ENCODE measurements at places on chromosomes 7 and 10.
A peak's percentile ranks its signal among the peaks of the same experiment; 100 is the strongest.

GRCh38 chr7:50869108-50869725 is 86.5 kb upstream of the GRB10 start:
- DNase-seq = no peak

DNA sequence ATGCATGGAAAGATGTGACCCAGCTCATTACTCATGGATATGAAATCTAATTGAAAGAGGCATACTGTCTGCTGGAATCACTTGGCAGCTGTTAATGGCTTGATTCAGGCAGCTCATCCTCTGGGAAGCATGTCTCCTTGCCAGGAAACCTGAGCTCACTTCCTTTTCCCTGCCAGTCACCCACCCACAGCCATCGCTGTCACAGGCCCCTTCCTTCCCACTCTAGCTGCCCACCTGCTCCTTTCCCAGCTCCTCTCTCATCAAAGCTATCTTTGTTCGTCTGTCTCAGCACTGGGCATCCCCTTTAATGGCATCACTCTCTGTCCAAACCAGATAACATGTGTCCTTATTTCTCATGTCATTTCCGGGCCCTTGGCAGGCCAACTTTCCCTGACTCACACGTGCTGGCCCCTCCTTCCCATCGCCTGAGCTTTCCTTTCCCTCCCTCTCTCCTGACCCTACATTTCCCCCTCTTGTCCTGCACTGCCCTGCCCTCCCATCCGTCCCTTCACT is 721.9 kb downstream of the TNS3 start:
- no peak for DNase-seq

- no peak for DNase-seq
These were observed 50.5 kb downstream of the CPVL start for GRCh38 chr7:29095631-29096445.

DNA sequence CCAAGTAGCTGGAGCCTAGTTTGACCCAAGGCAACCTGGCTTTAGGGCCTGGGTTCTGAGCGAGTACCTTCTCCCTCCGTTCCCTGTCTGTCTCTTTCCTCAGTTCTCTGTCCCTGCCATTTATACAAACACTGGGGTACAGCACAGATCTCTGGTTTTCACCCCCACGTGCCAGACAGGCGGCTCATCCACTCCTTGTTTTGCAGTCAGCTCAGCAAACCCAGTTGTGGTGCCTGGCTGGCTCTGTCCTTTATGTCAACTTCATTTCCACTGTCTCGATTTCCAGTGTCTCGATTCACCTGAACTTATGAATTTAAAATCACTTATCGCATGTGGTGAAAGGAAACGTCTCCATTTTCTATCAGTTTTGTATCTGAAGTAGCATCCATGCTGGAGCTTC is 230.8 kb downstream of the FRMD4A start:
- no peak for DNase-seq

DNA sequence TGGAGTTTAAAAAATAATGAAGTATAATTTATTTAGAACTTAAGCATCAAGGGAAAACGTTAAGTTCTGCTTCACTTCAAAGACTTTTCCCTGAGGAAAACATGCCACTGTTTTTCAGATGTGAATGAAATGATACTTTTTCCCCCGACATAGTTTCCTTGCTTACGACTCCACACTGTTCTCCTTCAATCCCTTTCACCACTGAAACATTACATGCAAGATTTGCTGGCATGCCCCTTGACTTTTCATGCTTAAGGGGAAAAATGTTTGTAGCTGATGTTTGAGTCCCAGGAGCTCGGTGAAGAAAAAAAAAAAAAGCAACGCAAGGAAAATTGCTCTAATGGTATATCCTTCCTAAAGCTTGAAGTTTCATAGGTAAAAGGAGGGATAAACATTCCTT is 10.0 kb downstream of the GLI3 start:
- DNase-seq = no peak

DNA sequence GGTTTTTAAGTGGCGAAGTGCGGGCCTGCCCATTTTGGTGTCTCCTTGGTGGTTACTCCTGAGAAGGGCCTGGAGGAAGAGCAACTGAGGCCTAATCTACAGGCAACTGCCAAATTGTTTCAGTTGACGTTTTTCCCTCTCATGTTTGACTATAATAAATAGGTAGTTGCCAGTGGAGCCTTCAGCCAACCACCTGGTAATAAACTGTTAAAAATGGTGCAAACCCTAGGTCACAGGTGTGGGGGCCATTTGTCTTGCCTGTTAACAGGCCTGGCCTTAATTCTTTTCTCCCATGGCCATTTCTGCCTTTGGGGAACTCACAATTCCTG is 3.7 kb downstream of the IKZF1 start:
- DNase-seq = no peak

GRCh38 chr10:83254698-83255097 is 884.6 kb upstream of the GHITM start:
- no peak for DNase-seq

DNA sequence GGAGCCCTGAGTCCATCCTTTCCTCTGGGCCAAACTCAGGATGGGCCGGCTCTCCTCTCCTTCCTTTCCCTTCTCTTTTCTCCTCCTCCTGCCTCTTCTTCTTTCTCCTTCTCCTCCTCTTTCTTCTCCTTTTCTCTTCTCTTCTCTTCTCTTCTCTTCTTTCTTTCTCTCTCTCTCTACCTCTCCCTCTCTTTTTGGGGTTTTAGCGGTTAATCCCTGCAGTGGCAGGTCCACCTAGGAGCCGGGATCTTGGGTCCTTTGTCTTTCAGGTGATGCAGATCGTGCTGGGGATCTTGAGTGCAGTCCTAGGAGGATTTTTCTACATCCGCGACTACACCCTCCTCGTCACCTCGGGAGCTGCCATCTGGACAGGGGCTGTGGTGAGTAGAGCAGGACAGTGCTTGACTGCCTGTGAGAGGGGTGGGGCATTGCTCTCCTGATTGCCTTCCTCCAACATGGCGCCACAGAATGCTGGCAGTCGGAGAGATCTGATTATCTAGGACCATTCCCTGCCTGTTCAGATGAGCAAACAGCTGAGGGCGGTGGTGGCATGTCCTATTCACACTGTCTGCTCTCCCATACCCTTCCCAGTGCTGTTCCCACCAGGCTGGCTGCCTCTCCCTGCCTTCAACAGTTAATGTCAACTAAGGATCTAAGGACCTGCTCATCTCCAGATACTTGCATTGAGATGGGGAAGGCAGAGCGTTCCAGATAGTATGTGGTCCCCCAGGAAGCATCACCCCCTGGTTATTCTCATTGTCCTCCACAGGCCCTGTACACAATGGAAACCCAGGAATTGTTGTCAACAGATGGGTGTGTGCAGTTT is 1.6 kb downstream of the TMEM176A start:
- DNase-seq = no peak

GRCh38 chr10:89248990-89249389 is 2.6 kb downstream of the LIPA start:
- DNase-seq = no peak

- DNase-seq = no peak
These were observed 681.2 kb upstream of the FOXK1 start for GRCh38 chr7:4000934-4001333.

DNA sequence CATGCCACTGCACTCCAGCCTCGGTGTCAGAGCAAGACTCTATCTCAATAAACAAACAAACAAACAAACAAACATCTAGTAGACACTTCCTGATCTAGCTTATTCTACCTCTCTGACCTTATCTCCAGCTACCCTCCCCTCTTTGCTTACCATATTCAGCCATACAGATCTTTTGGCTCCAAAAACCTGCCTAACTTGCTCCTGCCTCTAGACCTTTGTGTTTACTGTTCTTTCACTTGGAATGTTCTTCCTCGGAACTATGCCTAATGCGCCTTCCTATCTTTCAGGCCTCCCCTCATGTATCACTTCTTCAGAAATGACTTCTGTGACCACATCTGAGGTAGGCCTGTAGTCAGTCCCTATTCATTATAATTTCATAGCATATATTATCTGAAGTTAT is 20.3 kb upstream of the WNT8B start:
- no peak for DNase-seq

DNA sequence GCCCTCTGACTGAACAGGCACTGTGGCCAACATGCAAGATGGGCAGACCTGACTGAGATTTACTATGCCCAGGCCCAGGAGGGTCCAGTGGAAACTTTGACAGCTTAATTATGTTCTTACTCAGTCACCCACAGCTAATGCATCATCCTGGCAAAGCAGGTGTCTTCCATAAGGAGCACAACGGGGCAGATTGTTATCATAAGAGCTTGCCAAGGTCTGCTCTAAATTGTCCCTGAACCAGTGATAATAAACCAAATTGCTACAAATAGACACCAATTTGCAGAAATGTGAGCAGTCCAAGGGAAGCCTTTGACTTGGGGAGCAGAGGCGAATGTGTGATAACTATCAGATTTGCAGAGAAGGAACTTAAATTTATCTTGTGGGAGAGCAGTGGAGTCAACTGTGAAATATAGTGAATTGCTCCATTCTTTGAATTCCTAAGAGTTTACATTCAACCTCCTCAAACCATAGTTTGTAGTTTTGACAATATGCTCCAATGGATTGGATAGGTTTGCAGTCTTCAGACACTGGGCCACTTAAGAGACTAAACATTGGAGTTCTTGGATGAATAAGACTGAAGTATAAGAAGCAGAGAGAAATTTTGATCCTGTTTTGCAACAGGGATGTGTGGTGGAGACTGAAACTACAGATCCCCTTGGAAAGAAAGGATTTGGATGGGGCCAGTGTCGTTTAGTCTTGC is 494.7 kb downstream of the CCSER2 start:
- DNase-seq = no peak

- DNase-seq = no peak
These were observed 7.6 kb downstream of the SP8 start for GRCh38 chr7:20779041-20779440.

- no peak for DNase-seq
These were observed 3.6 kb downstream of the HOXA13 start for GRCh38 chr7:27196287-27196767.

DNA sequence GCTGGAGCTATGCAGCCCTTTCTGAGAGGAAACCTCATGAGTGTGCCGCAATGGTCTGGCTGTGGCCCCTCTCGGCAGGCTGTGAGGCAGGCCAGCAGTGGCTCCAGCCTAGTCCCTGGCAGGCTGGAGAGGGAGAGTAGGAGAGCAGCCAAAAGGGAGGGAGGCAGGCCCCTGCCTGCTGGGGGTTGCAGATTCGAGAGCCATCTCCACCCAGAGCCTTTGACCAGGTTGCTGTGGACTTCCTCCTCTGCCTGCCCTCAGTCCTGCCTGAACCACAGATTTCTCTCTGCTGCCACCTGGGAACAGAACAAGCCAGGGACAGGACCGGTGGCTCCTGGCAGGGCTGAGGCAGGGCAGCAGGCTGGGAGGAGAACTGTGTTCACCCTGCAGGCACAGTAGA is 13.9 kb downstream of the PAX2 start:
- no peak for DNase-seq

DNA sequence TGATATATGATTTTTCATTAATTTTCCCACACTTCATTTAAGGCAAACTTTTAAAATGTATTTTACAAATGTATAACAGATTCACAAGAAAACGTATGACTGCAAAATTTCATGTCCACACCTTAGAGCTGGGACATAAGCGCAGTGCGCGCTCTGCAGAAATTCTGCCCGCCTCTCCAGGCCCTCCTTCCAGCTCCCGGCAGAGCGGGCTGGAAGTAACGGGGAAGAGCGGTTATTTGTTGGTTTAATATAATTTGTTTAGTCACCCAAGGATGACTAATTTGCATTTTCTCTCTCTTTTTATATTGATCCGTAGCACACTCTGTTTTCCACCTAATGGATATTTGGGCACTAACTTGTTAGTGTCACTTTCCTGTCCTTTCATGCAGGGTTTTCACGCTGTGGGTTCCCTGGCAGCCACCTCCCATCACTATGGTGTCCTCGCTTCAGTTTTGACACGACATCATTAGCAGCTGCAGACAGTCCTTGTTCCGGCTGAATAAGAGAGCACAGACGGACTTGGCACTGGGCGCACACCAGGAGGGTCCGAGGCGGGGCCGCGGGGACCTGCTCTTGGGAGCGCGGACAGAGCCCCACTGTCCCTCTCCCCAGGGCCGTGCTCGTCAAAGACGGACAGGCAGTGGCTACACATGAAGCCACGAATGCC is 129.2 kb upstream of the SEC61G start:
- no peak for DNase-seq

GRCh38 chr7:28245123-28245878 is 64.7 kb upstream of the JAZF1 start:
- DNase-seq = no peak

- DNase-seq = no peak
These were observed 425.0 kb downstream of the KCNMA1 start for GRCh38 chr10:77212632-77213031.

DNA sequence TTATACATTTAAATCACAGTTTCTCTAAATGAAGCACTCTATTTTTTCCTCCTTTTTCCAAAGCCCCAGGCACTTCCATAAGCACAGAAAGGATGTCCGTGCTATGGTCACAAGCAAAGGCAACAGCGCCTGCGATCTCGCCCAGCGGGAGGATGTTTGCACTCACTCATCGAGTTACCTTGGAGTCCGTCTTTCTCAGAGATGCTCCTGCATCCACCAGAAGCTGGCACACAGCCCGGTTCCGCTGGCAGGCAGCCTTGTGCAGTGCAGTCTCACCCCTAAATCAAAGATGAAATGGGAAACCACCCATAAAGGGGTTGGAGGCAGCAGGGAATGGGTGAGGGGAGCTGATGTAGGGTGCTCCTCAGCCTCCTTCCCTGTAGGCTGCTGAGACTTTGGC is 51.9 kb upstream of the PTN start:
- no peak for DNase-seq

GRCh38 chr7:75623390-75624133 is 115.2 kb downstream of the HIP1 start:
- DNase-seq = no peak

- DNase-seq = no peak
These were observed 32.1 kb downstream of the PFKP start for GRCh38 chr10:3099291-3100092.

- DNase-seq = no peak
These were observed 52.1 kb downstream of the ADD3 start for GRCh38 chr10:110059925-110060324.

- peak; percentile 20 for DNase-seq
These were observed 331.8 kb downstream of the NRG3 start for GRCh38 chr10:82206831-82207230.

DNA sequence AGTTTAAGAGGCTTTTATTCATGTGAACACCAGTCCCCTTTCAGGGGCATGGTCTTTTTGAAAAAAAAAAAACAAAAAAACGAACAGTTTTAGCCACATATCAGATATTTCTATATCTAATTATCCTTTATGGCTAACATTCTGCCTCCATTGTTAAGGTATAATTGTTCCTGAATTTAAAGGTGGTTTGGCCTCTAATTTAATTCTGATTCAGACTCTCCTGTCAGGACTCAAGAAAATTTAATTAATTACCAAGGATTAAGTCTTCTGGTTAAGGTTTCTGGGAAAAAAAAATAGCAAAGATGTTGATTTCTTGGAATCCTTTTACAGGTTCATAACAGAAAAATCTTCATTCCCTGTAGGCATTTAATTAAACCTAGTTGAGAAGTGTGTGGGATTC is 27.4 kb downstream of the COL1A2 start:
- no peak for DNase-seq

GRCh38 chr7:157508477-157508881 is 171.7 kb downstream of the DNAJB6 start:
- DNase-seq = no peak

GRCh38 chr7:12211711-12212485 is 804 bp downstream of the TMEM106B start:
- peak; percentile 10 for DNase-seq
